ENCODE measurements at places on chromosomes 2 and 18.

DNA sequence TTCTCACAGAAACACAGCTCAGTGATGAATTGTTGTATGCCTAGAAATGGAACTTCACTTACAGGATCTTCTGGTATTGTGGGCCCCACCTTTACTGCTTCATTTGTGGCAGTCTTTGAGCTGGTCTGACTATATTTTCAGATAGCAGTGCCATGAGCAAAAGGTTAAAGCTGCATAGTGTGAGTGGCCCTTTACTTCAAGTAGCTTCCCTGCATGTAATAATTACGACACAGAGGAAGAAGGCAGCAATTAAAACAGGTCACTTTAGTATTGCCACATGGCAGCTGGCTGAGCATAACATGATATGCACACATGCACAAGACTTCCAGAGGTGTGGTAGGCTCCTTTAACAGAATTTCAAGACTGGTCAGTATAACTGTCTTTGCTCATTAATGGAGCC lies 426.3 kb upstream of the ZEB2 start:
- DNase-seq, result no peak

- DNase-seq, result no peak
These were observed 81.5 kb upstream of the YWHAQ start for GRCh38 chr2:9712263-9712662.

DNA sequence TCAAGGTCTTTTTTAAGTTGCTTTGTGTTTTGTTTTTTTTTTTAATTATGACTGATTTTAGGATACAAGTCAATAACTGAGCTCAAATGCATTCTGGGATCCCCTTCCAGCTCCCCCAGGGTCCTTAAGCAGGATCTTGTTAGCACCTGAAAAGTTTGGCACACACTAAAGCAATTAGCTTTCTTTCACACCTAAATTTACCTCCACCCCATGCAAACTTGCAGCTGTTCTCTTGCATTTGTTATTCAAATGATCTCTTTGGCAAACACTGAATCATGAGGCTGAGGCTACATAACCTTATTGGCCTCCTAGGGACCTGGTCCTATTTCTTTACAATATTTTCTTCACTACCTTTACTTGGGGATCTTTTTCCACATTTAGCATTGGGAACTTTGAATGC lies 2026.1 kb upstream of the CELF4 start:
- DNase-seq, result no peak

GRCh38 chr2:38793511-38793910 lies 15.5 kb downstream of the GEMIN6 start:
- no peak for DNase-seq

GRCh38 chr2:200863782-200864175 lies 679 bp downstream of the CLK1 start:
- no peak for DNase-seq

GRCh38 chr18:70380915-70381896 lies 92.4 kb downstream of the SOCS6 start:
- no peak for DNase-seq

DNA sequence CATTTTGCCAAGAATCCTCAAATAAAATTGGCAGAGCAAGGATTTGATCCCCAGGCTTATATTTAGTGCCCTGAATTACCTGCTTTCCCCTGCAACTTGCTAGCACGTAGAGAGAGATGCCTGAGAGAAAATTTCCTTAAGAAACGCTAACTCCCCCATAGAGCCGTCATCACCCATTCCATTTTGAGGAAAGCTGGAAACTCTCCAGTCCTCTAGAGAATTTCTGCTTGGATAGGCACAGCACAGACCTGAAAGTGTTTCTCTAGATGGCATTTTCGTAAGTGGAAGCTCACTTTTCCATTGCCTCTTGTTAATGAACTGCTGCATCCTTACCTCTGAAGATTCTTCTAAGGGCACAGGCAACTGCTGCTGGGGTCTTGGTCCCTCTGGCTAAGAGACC lies 277.8 kb upstream of the SIX2 start:
- no peak for DNase-seq

GRCh38 chr18:59561612-59562011 lies 135.6 kb downstream of the CCBE1 start:
- no peak for DNase-seq

DNA sequence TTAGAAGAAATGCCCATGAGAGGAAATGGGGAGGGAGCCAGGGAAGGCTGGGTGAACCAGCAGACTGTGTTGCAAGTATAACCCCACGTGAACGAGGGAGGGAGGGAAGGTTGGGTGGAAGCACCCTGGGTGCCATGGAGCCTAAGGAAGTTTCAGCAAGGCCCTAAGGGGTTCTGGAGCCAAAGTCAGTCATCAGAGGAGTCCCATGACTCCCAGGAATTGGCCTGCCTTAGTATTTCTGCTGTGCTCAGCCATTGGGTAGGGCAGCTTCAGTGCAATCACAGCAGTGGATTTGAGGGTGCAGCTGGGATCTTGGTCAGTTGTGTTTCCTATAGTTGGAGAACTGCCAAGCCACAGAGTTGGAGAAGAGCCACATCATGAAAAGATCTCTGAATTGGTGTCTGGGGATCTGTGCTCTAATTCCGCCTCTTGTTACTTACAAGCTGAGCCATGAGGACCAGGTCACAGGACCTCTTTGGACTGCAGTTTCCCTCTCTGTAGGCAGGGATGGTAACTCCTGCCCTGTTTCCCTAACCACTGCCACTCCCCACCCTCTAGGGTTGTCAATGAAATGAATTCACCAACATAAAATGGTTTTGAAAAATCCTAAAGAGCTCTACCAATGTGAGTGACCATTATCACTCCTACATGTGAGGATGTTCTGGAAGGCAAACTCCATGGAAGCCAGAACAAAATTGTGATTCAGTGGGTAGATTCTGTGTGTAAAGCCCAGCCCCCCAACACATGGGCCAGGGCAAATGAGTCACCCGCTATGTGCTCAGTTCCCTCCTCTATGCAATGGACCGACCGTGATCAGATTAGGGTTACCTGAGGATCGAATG lies 108.9 kb downstream of the CLIP4 start:
- DNase-seq, result no peak

DNA sequence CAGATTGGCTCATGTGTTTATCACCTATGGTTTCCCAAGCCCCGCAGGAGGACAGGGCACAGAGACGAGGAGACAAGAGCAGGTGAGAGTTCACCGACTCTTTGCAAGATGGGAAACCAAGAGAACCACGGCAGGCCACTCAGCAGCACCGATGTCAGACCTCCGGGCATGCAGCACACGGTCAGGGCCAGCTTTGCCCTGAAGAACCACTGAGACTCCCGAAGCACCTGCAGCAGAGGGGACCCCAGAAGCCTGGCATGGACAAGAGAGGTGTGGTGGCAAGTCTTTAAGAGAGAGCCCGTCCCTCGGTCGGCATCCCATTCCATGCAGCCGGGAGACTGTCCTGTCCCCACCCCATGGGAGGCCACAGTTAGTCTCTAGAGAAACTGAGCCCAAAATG lies 36.6 kb upstream of the TAF1B start:
- no peak for DNase-seq

DNA sequence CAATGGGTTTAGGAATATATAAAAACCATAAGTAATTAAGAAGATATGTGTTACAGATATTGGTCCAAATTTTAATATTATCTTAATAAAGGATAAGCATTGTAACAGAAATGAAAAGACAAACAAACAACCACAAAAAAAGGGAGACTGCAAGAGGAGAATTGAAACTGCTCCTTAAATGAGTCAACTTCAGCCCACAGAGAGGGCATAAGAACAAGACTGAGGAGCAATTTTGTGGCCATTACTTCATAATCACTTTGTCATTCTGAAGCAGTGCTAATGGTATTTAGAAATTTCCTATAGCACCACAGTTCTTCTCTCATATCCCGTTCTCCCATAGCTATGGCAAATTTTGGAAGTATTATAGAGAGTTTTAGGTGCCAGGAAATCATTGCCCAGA lies 193.2 kb upstream of the HNMT start:
- DNase-seq, result no peak
